GM10248 (cell line): ENCODE measurements at places on chromosomes 4 and X.
A peak's percentile ranks its signal among the peaks of the same experiment; 100 is the strongest.

- no peak for DNase-seq
These were observed at the start of gene NHS for GRCh38 chrX:17374619-17375366. Gene NHS, plus strand, starts transcription at chrX:17375200. Its CDS starts 558 bp downstream, at chrX:17375758.

GRCh38 chrX:153780678-153781427 is at the start of gene SRPK3:
Gene SRPK3, plus strand, starts transcription at chrX:153781041. Its CDS starts 46 bp downstream, at chrX:153781087.
- no peak for DNase-seq

DNA sequence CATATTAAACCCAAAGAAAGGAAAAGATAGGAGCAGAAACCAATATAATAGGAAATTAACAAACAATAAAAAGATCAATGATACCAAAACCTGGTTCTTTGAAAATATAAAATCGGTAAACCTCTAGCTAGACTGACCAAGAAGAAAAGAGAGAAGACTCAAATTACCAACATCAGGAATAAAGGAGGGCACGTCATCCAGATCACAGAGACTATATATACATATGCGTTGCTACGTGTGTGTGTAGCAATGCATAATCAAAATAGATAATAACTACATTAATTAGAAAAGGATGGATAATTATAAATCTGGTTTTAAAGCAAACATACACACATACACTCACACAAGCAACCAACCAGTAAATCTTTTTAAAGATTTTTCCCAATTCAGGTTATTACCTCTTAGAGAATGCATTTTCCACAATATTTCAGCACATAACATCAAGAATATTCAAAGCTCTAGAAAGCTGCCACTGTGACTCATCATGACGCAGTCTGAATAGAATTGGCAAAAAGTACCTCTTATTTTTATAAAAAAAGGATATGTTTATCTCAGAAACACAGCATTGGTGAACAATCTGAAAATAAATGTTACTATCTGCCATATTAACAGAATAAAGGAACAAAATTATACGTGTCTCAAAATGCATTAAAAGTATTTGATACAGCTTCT is 41.4 kb upstream of the USP9X start:
- no peak for DNase-seq

GRCh38 chrX:76127341-76127740 is 45.5 kb upstream of the PBDC1 start:
- DNase-seq: no peak

DNA sequence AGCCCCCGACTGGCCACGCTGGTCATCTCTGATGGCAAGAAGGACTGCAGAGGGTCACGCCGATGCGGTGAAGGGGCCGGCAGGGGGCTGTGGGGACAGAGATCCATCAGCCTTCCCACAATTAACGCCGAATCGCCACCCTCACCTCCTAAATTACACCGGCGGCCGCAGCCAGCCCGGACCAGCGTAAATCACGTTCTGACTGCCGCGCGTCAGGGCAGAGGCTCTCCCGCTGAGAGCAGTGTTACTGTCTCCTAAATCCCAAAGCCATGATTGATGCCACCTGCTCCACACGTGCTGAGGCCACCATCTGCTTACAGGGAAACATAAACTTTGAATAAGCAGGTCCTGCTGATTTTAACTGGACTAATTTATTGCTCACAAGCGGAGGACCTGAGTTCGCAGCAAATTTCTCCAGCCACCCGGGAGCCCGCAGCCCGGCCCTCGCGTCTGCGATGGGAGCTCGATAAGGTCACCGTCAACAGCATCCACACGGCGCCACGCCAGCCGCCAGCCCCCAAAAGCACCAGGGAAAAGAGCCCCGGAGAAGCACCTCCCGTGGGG is 127.3 kb upstream of the NKX1-1 start:
- DNase-seq: no peak

DNA sequence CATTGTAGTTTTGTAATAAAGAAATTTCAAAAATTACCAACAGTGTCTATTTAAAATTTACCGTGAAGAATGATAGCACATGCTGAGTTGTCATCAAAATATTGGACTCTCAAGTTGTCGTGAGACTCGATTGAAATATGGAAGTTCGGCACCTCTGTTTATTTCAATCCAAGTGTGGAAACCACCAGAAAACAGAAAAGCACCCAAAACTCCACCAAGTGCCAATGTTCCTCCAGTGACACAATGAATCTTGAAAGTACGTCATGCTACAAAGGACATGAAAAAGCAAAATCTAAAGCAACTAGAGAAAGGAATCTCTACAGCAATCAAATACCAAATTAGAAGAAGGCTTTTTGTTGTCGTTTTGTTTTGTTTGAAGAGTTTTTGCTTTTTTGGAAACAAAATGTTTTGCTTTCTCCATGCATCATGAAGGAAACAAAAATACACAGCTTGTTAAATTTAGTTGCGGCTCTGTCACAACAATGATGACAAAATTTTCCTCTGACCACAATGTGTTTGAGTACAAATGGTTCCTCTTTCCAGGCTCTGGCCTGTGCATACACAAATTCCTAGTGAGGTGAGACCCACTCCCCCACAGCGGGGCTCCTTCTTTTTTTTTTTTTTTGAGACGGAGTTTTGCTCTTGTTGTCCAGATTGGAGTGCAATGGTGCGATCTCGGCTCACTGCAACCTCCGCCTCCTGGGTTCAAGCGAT is 9.6 kb upstream of the IL13RA1 start:
- DNase-seq: no peak

- no peak for DNase-seq
These were observed 168.1 kb downstream of the EPHA5 start for GRCh38 chr4:65502131-65502701.

DNA sequence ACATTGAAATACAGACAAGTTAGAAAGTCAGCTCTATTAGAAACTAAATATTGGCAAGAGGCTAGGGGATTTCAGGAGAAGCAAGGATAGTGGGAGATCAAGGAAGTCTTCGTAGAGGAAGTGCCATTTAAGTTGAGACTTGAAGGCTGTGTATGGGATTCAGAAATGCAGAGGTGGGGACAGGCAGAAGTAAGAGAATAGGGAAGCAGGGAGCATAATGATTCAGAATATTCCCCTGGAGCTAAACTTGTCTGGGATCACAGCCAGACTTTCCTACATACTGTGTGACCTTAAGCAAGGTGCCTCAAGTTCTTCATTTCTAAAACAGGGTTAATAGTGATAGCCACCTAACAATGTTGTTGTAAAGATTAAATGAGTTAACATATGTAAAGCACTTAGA is 108.8 kb downstream of the DDIT4L start:
- no peak for DNase-seq

DNA sequence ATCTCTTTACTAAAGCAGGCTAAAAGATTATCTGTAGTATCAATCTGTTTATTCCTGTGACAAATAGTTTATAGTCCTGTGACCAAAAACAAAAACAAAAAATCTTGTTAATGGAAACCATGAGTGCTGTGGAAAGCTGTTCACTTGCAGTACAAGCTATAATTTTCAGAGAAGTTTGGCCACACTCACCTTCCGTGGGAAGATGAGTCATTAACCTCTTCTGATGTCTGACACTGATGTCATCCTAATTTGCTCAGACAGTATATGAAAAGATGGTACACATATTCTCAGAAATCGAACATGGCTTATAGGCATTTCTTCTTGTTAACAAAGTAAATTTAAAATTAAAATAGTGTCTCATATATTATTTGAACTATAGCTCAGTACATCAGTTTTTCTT is 19.9 kb upstream of the ENPP6 start:
- DNase-seq: no peak

- DNase-seq: no peak
These were observed 199.3 kb downstream of the GC start for GRCh38 chr4:71584585-71584984.

GRCh38 chrX:10783451-10783995 is 163.1 kb upstream of the MID1 start:
- no peak for DNase-seq

DNA sequence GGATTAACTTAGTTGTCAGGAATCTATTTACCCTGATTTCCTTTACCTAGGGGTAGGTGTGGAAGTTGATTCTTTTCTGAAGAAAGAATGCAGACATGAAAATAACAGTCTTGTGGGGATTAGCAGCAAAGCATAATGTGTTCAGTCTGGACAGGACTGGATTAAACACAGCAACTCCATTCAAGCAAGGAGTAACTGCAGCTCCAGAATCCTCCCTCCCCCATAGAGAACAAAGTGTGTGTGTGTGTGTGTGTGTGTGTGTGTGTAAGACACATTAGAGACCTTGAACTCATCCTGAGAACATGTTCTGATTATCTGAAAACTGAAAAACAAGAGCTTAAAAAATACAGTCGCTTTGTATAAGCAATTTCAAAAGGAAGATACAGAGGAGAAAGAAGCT is 9.3 kb downstream of the C4orf54 start:
- no peak for DNase-seq

GRCh38 chr4:8759987-8760386 is 111.7 kb downstream of the HMX1 start:
- DNase-seq: no peak

DNA sequence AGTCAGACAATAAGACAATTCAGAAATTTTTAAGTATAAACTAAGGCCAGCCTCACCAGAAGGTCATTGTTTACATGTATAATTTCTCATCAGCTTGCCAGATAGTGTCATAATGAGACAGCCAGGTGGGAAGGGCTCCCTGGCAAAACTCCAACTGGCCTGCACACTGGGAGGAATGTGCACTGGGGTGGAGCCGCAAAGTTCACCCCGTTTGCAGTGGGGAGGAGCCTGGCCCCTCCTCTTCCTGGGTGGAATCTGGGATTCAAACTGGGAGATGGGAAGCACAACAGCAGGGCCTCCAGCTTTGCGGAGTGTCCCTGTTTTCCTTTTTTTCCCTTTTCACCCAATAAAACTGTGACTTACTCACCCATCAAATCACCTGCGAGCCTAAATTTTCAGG is 329.9 kb downstream of the SMARCA1 start:
- no peak for DNase-seq

- no peak for DNase-seq
These were observed 113.8 kb downstream of the ADRA2C start for GRCh38 chr4:3879681-3880614.

GRCh38 chrX:101117701-101118100 is 19.7 kb downstream of the CENPI start:
- DNase-seq: no peak

DNA sequence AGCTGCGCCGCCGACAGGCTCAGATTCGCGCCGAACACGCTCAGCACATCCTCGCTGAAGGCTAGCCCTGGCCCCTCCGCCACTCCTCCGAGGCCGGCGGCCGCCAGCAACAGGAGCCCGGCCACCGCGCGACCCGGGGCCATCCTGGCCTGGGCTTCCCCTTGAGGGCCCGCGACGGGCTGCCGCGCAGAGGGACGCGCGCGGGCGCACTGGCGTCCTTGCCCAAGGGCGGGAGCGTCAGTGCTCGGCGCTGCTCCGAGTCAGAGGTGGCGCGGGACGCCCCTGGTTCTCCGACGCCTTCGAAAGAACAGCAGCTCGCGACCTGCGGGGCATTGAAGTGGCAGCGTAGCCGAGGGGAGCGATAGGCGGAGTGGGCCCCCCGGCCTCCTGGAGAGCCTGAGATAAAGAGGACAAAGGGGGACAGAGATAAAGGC is 745 bp downstream of the SLC39A8 start:
- peak; percentile 76 for DNase-seq

DNA sequence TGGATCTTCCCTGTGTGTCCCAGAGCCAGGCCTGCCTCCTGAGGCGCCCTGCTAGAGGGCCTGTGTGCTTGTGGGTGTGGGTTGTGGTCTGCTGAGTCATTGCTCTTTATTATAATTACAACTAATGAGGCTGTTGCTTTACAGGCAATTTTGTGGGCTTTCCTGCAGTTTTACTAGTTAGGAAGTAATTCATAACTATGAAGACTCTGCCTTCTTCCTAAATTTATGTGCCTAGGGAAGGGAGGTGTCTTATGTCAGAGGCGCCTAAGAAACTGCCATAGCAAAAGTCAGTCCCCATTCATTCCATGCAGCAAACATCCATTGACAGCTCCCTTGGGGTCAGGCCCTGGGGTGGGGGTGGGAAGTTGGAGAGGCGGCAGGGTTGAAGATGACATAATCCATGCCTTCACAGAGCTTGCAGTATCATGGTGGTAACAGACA is 359.2 kb downstream of the IDS start:
- no peak for DNase-seq

DNA sequence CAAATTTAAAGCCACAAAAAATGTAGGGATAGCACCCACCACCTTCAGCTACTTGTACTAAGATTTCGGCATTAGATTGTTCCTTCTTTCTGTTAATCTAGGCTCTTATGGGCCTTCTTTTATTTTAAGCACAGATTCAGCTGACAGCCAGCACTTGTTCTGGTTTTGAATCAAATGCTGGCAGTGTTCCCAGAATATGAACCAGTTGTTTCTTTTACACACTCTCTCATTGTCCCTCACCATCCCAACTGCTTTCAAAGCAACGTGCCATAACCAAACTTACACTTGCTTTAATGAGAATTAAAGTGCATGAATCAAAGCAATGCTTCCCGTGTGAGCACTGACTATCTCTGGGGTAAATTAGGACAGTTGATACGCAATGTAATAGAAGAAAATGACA is 744.5 kb upstream of the FAM241A start:
- DNase-seq: no peak

DNA sequence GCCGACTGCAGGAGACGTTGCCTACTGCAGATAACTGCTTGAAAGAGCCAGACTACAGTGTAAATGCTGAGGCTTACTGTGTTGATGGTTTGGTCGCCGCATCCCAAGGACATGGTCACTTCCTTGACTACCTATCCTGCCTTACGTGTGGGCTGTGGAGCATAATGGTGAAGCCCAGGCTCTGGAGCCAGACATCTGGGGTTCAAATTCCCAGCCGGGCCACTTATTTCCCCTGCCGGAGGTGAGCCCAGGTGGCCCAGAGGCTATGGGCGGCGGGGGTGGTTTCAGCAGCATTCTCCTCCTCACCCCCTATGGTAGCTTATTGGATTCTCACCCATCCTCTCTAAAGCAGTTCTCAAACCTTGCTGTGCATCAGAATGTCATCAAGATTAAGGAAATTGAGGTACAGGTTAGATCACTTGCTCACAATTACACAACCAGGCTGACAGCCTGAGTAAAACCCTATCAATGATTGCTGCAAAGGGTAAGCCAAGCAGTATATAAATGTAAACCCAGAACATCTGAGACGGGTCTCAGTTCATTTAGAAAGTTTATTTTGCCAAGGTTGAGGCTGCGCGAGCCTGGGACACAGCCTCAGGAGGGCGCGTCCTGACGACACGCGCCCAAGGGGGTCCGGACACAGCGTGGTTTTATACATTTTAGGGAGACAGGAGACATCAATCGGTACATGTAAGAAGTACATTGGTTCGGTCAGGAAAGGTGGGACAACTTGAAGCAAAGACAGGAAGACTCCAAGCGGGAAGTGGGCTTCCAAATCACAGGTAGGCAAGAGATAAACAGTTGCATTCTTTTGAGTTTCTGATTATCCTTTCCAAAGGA is 48.5 kb downstream of the EVC start:
- no peak for DNase-seq

- no peak for DNase-seq
These were observed 10.4 kb downstream of the SASH3 start for GRCh38 chrX:129790146-129790545.
